ENCODE measurements at places on chromosomes 3 and 15. TPM values are rescaled to one million over a fixed set of nuclear protein-coding genes. Genes with fewer than 3 reads are reported as not detected.

Gene HRH1
- total RNA-seq: not detected

- H3K27ac ChIP-seq: no peak overlapping the region
- H3K27me3 ChIP-seq: peaks cover 12% of the 10 kb centered on the region
- H3K36me3 ChIP-seq: no peaks in the 10 kb centered on the region
- peaks cover 4% of the 10 kb centered on the region for H3K4me1 ChIP-seq
Observed at GRCh38 chr3:18988614-18989229, 159.6 kb upstream of the KCNH8 start.

Gene GPR15
- 1.4 TPM for total RNA-seq

DNA sequence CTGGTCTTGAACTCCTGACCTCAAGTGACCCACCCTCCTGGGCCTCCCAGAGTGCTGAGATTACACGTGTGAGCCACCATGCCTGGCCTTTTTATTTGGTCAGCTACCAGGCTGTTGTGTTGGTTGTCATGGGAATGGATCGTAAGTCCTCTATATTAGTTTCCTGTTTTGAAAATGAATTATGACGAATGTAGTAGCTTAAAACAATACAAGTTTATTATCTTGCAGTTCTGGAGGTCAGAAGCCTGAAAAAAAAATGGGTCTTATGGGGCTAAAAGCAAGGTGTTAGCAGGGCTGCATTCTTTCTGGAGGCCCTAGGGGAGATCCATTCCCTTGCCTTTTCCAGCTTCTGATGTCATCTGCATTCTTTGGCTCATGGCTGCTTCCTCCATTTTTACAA lies 25.1 kb upstream of the HERC1 start:
- no peak for DNase-seq
- peaks cover 8% of the 10 kb centered on the region for H3K4me1 ChIP-seq
- no peak overlapping the region for H3K27ac ChIP-seq
- no peaks in the 10 kb centered on the region for H3K27me3 ChIP-seq
- H3K36me3 ChIP-seq: no peaks in the 10 kb centered on the region

DNA sequence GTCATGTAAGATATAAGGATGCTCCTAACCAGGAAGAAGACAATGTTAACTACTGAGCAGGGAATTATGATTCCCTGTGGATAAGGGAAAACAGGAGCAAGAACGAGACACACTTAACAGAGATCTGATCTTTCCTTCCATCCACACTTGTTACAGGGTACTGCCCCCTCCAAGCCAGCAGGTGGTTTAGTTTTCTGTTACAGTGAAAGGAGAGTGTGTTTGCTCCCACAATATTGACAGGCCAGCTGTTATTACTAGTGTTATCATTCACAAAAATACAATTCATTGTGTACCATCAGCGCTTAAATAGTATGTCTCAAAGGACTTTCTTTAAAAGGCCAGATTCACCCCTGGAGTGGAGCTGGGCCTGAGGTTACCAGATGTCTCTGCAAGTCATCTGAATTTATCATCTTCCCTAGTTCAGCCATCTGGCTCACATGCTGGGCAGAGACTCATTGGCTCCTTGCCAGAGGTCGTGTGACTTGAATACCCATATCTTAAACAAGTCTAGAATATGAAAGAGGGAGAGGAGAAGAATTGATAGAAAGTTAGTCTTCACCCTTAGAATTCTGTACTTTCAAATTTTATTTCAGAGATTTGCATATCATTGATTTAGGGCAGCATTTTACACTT lies 16.8 kb upstream of the FMN1 start:
- no peaks in the 10 kb centered on the region for H3K36me3 ChIP-seq
- DNase-seq: no peak
- no peaks in the 10 kb centered on the region for H3K4me1 ChIP-seq

DNA sequence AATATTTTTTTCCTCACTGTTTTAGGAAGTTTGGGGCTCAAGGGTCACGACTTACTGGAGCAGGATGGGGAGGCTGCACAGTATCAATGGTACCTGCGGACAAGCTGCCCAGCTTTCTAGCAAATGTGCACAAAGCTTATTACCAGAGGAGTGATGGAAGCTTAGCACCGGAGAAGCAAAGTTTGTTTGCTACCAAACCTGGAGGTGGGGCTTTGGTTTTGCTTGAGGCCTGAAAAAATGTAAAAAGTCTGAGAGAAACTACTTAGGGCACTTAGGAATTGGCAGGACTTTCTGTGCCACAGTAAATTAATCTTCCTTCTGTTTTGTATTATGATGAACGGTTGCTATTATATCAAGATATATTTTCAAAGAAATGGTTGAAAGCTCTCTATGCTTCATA lies 95.1 kb upstream of the FGF7 start:
- no peaks in the 10 kb centered on the region for H3K27me3 ChIP-seq
- no peaks in the 10 kb centered on the region for H3K4me1 ChIP-seq
- no peak overlapping the region for H3K27ac ChIP-seq
- no peak overlapping the region for H3K4me3 ChIP-seq
- no peak for DNase-seq
- no peaks in the 10 kb centered on the region for H3K36me3 ChIP-seq

DNA sequence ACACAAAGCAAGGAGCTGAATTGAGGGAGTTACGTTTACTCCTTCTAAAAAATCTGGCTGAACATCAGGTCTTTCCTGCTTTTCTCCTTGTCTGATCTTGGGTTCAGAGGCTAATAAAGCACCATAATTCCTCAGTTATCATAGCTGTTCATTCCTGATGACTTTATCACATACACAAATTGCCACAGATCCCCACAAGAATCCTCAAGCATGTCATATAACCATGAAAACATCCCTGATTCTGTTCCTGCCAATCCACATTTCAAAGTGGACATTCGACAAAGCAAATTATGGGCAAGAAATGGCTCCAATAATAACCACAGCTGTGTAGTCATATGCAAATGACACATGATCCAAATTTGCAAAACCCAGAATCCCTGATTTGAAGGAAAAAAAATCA lies 321.3 kb downstream of the MEX3B start:
- no peaks in the 10 kb centered on the region for H3K4me1 ChIP-seq
- no peak overlapping the region for H3K27ac ChIP-seq
- H3K36me3 ChIP-seq: no peaks in the 10 kb centered on the region

- no peak overlapping the region for H3K27ac ChIP-seq
- no peaks in the 10 kb centered on the region for H3K27me3 ChIP-seq
- no peak for DNase-seq
- H3K4me3 ChIP-seq: no peak overlapping the region
- no peaks in the 10 kb centered on the region for H3K36me3 ChIP-seq
Observed at GRCh38 chr15:27906802-27907201, 192.3 kb downstream of the OCA2 start.

All from natural killer cell treated with Interleukin-12 subunit alpha and Interleukin-12 subunit beta and Interleukin-15 and Interleukin-18, amount 100 ng/mL, for 72 hours (primary cell).